Caco-2 (cell line): ENCODE measurements at places on chromosomes 2 and 18. TPM values are rescaled to one million over a fixed set of nuclear protein-coding genes. Genes with fewer than 3 reads are reported as not detected.

GRCh38 chr2:9144617-9145016 is 62.0 kb upstream of the ASAP2 start:
- DNase-seq = no peak

DNA sequence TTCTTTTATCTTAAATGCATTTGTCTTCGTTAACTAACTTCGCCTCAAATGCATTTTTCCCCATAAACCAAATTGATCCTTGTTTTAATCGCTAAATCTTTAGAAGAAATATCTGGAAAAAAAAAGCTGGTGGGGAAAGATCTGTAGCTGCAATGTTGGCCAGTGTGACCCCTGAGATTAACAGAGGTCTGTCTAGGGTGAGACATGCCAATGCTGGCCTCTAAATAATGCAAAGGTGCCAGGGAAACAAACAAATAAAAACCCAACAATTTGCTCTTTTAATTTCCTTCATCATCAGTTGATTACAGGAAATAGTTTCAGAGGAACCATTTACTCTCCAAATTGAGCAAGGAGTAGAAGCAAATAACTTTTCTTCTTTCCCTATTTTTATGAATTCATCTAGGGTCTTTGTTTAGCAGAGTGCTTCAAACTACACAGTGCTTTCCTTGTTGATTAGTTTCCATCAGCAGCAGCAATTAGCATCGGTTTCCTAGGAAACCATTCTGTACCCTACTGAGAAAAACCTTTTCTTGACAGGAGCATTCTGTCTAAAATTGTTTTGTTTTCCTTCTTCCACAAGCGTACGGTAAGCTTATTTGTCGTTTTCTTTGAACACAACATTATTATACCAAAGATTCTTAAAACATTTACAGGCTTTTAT is 100.5 kb upstream of the UNC80 start:
- DNase-seq = no peak

DNA sequence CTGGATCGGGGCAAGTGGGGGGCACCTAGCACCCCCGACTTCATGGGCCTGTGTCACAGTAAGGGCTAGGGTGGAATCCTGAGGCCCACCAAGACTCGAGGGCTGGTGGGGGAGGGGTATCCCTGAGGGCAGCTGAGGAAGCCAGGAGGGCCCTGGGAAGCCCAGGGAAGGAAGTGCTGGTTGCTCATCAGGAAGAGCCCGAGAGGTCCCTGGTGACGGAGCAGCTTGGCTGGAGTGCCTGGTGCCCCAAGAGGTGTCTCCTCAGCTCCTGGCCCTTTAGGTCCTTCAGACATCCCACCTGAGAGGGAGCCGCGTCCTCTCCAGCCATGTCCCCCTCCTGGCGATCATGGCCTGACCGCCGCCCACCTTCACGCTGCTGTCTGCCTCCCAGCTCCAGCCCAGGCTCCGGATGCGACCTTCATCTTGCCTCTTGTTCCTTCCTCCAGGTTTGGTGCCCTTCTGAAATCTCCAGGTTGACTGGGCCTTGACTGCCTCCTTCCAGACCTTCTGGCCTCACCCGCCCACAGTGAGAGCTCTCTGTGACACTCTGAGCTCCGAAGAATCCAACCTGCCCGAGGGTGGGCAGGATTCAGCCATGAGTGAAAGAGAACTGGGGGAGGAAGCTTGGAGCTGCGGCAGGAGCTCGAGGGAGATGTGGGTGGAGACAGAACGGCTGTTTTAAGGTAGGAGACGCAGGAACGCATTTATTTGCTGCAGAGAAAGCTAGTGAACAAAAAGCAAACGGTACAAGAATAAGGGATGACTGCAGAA is 42.7 kb upstream of the SEMA4C start:
- DNase-seq = no peak

DNA sequence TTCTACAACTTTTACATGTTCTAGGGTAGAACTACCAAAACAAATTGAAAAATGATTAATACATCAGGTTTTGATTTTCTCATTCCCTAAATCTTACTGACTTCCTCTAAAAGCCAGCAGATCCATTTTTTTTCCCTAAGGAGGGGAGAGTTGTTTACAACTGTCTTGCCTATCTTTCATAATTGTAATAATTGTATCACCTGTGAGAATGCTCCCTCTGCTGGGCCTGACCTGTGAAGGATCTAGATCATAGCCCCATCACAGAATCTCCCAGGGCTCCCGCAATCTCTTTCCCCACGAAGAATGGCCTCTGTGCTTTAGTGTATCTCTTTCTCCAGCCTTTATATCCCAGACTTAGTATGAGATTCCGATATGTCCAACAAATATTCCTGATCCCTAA is 9.1 kb downstream of the LOXL3 start:
- peak; percentile 44 for DNase-seq

- no peak for DNase-seq
Observed at GRCh38 chr2:127790694-127791529, 20.1 kb downstream of the WDR33 start.

- DNase-seq = no peak
Observed at GRCh38 chr2:128416109-128416785, 97.6 kb upstream of the HS6ST1 start.

- DNase-seq = no peak
Observed at GRCh38 chr2:83017366-83018090, 1441.6 kb downstream of the SUCLG1 start.

DNA sequence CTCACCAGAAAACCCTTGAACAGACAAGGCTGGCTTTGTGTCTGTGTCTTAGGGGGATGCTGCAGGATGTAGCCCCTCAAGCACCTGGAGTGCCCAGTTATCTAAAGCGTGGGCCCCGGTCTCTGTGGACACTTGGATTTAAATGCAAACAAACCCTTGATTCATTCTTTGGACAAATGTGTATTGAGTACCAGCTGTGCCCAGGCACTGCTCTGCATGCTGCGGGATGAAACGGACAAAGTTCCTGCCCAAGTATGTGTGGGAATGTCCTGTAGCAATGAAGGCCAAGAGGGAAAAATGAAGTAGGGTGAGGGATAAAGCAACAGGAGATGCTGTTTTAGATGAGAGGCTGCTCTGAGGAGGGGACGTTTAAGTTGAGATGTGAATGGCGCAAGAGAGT is 53.9 kb downstream of the BOLA3 start:
- DNase-seq = no peak

DNA sequence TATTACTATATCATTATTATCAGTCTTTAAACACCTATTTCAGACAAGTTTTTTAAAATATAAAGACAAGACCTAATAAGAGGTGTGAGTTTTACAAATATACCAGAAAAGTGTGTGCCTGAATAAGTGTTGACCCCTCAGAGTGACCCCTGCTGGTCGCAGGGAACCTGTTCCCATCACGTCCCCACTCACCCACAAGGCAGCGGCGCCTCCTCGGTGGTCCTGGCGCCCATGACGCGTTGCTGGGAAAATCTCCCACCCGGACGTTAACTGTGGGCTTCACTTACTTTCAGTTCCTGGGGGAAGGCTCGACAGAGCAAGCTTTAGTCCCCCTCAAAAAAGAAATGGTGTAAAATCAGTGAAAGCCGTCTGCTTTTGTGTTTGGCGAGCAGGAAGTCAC is 93.5 kb downstream of the TMEM18 start:
- DNase-seq = no peak

DNA sequence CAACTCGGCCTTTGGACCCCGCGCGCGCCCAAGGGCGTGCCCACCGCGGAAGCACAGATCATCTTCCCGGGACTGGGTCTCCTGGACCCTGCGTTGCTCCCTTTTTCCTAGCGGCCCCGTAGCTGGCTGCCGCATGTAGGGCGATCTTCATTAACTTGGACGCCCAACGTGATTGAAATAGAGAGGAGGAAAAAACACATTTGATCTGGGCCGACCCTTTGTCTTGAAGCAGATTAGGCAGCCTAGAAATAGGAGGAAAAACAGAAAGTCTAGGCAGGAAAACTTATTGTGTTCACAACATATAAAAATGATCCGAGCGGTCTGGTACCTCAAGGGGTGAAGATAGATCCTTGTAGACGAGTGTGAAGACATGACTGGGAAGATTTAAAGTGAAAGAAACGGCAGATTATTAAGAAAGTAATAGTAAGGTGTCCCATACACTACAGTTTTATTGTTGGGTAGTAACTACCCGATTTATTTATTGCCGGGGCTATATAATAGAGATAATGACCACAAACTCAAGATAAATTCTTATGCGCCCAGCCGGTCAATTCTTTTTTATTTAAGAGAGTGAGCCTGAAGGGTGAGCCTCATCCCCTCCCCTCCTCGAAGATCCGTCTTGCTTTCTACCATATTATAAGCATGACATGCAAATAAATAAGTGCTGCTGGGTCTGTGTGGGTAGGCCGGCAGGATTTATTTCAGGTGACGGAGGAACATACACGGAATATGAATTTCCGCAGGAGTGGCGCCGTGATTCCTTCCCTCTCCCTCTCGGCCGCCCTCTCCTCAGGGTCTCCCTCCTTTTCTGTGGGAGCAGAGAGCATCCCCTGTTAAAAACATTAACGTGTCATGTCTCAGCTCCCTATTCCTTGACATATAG is 147.4 kb downstream of the MEIS1 start:
- no peak for DNase-seq

DNA sequence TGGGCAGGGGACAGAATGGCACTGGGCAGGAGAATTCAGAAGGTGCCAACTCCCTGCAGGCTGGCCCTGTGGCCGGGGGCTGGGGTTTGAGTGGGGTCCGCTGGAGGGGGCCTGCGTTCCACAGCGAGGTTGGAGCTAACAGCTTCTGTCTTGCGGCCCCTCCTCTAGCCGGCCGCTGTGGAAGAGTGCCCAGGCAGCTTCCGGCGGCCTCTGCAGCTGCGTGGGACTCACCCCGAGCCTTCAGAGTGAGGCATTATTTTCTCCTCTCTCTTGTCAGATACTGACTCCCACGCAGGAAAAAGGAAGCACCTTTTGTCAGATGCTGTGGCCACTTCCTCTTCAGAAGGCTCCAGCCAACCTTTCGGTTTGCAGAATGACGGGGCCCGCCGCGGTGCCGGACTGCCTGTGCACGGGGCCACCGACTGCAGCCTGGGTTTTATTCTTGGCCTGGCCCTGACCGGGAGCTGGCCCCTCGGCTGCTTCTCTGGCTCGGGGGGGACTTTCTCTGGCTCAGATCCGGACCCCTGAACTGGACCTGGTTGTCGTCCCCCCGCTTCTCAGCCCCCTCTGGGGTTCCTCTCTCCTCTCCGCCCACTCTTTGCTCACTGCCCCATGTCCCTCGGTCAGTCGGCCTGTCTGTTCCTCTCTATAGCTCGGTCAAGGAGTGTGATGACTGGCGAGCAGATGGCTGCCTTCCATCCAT is 40.1 kb downstream of the ARHGAP25 start:
- no peak for DNase-seq

DNA sequence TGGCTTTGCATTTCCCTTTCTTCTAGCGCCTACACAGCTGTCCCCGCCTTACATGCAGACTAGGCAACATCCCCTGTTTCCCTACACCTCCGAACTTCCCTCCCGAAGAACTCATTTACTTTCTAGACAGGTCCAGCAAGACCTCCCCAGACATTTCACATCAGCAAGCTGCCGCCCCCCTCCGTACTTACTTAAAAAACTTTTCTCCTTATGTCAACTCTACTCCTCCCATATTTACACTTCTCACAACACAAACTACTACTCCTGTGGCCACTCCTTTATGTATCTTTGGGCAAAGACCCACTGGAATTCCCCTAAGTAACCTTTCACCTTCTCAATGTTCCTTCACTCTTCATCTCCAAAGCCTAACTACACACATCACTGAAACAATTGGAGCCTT is 20.4 kb upstream of the ZNF397 start:
- no peak for DNase-seq

- no peak for DNase-seq
Observed at GRCh38 chr2:201070948-201071478, 458 bp downstream of the HYCC2 start.

DNA sequence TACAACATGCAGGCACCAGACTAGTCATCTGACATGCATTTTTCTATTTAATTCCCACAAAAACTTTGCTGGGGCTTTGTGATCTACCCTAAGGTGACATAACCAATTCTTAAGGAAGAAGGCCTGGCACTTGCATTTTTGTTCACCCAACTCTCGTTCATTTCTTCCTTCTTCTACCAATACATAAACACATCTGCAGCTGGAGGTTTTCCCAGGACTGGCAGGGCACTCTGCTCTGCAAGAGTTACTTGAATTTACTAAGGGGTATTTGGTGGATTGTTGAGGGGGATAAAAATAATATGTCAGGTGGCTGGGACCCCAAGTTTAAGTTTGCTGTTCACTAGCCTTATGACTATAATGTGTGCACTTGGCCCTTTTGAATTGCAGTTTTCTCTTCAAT is 111.4 kb upstream of the TRIB2 start:
- DNase-seq = no peak

DNA sequence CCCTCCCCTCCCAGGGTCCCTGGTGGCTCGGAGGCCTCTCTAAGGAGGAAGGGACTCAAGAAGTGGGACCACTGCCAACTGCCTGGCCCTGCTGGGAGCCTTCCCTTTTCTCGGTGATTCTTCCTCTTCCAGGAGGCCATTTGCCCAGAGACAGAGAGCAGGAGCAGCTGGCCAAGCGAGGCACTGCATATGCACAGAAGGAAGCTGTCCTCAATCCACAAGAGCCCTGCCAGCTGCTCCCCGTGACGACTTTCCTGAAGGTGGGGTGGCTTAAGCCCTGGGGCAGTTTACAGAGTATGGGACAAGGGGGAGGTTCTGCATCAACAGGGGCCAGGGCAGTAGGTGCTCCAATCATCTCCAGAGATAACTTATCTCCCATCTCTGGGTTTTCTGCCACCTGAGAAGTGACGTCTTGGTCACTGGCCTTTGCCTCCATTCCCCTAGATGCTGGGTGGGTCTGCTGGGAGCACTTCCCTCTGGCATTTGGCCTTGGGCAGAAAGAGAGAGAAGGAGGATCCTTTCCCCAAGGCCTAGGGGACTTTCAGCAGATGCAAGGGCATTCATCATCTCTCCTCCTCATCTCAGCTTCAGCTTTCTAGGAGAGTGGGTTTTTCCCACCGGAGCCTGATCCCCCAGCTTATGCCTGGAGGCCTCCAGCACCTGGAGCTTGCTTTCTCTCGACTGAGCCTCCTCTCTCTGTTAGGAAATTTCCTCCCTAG is 28.5 kb downstream of the CIB4 start:
- DNase-seq = no peak

VAMP8 gene
- total RNA-seq = 82.9 and 85.5 TPM in 2 replicates

ALPP gene
- total RNA-seq = 4.9 and 5.8 TPM in 2 replicates

GPR35 gene
- total RNA-seq = 21.3 and 21.5 TPM in 2 replicates

FAM228A gene
- not detected in 2 replicates for total RNA-seq

PDCL3 gene
- total RNA-seq = 21.1 and 21.3 TPM in 2 replicates
